ENCODE measurements at places on chromosomes 13 and 19.

DNA sequence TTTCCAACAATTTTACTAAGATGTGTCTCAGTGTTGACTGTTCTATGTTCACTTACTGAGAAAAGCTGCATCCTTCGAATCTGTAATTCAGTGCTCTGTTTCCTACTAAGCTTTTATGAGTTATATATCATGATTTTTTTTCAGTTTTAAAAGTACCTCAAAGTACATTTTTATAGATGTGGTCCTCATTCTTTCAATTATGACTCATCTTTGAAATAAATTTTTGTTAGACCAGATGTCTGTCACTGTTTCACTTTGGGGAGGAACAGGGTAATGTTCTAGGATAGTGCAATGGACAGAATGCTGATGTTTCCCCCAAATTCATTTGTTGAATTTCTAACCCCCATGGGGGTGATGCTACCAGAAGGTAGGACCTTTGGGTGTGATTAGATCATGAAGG lies 74.8 kb downstream of the NALCN start:
- DNase-seq, result peak; percentile 39

DNA sequence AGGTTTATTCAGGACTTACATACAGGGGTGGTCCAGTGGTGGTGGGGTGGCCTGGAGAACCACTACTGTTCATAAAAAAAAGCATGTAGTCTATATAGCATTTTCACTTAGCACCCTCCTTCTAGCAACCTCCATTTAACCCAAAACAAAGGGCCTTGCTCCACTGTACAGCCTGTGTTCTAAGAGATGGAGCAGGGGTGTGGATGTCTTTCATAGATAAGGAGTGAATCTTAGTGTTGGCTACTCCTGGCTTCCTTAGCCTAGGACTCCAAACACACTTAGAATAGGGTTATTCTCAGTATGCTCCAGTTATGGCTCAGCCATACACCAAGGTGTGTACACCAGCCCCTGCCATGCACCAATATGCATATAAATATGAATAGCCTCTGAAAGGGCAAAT lies 95.2 kb downstream of the ELF1 start:
- no peak for DNase-seq

DNA sequence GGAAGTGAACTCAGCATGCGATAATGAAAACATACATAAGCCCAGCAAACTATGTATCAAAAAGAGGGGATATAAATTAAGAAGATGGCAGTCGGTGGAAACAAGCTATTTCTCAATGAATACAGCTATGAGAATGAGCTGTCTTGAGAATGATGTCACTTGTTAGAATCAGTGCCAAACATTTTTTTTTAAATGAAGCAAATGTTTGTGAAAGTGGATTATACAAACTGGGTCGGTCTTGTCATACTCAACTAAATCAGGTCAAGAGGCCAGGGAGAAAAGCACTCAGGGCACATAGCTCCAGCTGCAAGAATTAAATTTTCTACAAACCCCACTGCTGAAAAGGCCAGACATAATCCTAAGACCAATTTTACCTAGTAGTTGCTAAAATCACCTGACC lies 1048.4 kb downstream of the SLITRK1 start:
- DNase-seq, result peak; percentile 18

GRCh38 chr19:49889687-49890348 lies 6.9 kb downstream of the IL4I1 start:
- DNase-seq, result peak; percentile 68

- no peak for DNase-seq
These were observed 40.1 kb upstream of the PSG9 start for GRCh38 chr19:43309466-43309865.

DNA sequence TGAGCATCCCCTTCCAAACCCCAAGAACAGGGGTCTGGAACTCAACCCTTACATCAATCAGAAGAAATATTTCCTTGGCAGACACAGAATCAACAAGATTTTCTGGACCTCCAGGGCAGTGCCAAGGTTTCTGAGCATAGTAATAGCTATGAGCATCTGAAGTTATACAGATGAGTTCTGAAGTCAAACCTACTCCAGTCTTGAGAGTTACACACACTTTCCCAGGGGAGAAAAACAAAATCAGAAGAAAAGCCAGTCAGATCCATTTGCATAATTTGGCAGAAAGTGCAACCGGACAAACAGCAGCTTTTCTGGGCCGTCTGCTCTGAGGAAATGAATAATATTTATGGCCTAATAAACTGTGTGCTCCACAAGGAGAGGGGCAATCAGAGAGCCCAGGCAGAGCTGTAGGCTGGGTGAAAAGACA lies 93.1 kb downstream of the KL start:
- DNase-seq, result peak; percentile 32

GRCh38 chr19:49643466-49643865 lies 1.5 kb downstream of the SCAF1 start:
- no peak for DNase-seq

GRCh38 chr13:75507027-75508001 lies 25.3 kb upstream of the TBC1D4 start:
- DNase-seq, result no peak

GRCh38 chr13:94974015-94974951 lies 261.9 kb upstream of the SOX21 start:
- no peak for DNase-seq

GRCh38 chr19:58543826-58544590 lies at the start of gene TRIM28:
TSS of gene TRIM28 (plus strand) at chr19:58544064. CDS start at chr19:58544758, 694 bp downstream.
- peak; percentile 100 for DNase-seq

GRCh38 chr19:45952686-45953505 lies 20.8 kb downstream of the NOVA2 start:
- DNase-seq, result peak; percentile 46

GRCh38 chr13:110576070-110576394 lies 14.5 kb upstream of the RAB20 start:
- no peak for DNase-seq

DNA sequence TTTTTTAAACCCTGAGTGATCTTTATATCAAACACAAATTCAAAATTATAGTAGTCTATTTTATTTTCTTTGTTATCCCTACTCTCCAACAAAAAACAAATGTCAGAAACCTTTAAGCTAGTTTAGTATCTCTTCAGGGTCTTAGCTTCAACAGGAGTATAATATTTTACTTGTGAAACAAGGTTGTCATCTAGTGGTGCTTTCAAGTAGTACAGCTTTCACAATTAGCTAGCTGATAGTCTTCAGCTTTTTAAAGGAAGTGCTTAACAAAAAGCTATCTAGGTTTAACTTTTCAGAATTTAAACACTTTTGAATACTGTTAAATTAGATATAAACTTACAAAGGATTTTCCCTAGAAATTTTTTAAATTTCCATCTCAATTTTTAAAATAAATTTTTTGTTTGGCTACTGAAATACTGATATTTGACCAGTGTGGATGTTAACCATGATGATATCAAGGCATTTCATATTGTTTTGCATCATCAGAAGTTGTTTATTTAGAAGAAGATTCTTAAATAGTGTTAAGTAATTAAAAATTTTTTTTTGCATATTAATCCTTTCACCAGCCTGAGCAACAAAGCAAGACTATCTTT lies 34.2 kb downstream of the TDRD3 start:
- peak; percentile 51 for DNase-seq

DNA sequence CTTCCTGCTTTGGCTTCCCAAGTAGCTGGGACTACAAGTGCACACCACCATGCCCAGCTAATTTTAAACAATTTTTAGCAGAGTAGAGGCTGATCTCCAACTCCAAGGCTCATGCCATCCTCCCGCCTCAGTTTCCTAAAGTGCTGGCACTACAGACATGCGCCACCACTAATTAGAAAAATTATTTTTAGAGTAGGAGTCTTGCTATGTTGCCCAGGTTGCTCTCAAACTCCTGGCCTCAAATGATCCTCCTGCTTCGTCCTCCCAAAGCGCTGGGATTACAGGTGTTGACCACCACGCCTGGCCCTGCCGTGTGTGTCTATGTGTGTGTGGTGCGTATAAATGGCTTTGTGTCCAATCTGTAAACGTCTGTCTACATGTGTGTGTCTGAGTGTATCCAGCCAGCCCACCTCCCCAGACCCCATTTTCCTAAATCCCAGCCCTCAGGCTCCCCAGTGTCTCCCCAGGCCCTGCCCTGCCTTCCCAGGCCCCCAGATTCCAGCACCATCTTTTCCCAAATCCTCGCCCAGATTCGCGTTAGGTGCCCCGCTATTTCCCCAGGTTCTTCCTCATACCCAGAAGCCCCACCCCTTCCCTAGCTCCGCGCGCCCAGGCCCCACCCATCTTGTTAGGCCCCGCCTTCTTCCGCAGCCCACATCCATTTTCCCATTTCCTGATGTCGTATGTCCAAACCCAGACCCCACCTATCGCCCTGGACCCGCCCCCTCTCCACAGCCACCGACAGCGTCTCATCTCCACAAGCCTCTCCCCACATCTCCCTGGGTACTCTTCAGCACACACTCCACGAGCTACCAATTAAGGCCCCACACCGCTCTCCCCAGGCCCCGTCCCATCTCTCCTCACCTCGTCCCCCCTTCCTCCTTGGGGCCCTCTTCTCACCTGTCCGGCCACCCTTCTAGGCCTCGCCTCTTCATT lies 24.9 kb downstream of the SLC8A2 start:
- no peak for DNase-seq

GRCh38 chr13:25186187-25186586 lies 14.1 kb upstream of the AMER2 start:
- no peak for DNase-seq

DNA sequence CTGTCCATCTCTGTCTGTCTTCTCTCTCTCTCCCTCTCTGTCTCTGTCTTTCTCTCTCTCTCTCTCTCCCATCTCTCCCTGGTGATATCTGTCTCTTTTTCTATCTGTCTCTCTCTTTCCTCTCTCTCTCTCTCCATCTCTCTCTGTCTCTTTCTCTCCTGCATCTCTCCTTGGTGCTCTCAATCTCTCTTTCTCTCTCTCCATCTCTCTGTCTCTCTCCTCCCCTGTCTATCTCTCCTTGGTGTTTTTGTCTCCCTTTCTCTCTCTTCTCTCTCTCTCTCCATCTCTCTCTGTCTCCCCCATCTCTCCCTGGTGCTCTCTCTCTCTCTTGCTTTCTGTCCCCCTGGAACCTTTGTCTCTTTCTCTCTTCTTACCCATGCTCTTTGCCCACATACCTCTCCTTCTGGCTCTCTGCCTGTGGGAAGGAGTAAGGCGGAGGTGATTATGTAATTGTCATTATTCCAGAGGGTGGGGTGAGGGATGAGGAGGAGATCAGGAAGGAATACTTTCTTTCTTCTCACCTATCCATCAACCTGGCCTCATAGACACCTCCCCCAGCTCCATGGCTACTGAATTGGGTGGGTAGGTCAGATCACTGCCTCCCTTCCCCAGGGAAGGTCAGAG lies 30.9 kb upstream of the CYP2B6 start:
- no peak for DNase-seq

GRCh38 chr19:30158067-30158892 lies 213.9 kb upstream of the ZNF536 start:
- DNase-seq, result no peak

- peak; percentile 91 for DNase-seq
These were observed 136.8 kb downstream of the DCLK1 start for GRCh38 chr13:35994131-35994966.

DNA sequence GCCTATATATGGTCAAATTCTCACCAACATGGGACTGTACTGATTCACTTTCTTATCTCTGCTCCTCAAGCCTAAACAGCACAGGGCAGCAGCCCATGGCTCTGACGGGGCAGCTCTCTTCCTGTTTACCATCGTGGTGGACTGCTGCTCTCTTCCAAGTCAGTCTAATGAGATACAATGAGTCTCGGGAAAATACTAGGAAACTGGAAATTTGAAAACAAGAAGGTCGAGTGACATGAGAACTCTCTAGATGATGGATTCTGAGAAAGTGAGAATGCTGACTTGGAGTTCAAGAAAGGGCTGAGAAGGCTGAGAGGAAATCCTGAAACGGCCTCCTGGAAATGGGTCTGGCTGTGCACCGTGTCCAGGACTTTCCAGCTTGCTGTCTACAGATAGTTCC lies 122.8 kb upstream of the ARGLU1 start:
- no peak for DNase-seq
